ENCODE measurements at places on chromosomes 7 and 10.

DNA sequence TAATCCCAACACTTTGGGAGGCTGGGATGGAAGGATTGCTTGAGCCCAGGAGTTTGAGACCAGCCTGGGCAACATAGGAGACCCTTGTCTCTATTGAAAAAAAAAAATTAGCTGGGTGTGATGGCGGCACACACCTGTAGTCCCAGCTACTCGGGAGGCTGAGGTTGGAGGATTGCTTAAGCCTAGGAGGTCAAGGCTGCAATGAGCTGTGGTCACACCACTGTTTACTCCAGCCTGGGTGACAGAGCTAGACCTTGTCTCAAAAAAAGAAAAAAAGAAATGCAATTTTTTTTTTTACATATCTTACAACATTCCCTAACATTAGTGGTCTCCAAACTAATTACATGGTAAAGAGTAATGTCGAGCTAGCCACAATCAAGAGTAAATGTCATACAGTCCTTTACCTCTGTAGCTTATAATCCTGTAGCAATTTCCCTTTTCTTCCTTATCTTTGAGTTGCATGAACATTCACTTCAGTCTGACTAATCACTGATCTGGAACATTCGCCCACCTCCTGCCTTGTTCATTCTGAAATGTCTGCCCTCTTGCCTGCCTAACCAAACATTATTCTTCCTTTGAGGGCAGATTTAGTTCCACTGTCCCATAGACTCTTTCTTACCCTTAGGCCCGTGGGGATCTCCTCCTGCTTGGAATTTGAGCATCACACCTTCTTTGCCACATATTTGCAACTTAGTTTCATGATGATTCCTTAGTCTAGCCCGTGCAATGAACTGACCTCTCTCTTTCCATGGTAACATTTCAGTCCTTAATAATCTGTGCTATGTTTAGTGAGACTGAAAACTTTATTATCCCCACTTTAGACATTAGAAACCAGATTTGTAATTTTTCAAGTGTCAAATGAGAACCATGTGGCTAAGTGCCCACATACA, 4.8 kb upstream of the VCL start:
- DNase-seq: no peak

DNA sequence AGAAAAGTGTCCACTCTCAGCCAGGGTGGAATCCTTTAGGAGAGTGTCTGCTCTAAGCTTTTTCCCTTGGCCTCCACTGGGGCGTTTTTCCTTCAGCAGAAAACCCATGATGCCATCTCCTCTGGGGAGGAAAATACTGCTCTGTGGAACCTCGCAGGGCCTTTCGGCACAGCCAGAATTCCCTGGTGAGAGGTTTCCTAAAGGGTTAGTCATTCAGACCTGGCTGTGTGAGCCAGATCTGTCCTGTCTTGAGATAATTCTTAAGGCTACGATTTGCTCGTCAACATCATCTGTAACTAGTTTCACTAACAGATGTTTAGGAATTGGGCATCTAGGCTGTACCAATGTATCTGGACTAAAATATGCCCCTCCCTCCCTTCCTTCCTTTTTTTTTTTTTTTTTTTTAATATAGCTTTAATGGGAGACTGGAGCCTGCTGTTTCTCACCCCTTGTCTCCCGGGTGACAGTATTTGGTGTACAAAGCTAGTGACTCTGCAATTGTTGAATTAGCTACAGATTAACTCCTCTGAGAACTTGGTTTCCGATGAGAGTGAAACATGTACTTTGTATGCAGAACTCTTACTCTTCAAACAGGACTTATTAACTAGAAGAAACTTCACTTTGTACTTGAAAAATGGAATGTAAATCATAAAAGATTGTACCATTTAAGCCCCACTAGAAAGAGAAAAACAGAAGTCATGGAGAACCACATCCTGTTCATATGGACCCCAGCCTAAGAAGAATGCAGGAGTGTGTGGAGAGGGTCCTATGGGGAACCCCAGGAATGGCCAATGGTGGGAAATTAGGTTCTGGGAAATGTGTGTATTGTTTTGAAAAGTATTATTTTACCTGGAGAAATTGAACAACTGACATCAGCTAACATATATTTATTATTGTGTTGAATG, 230.9 kb downstream of the CAMK1D start:
- peak; percentile 40 for DNase-seq

GRCh38 chr10:73093922-73094850, 2.5 kb downstream of the P4HA1 start:
- DNase-seq: peak; percentile 8

- DNase-seq: no peak
Observed at GRCh38 chr10:64033711-64034110, 512.5 kb downstream of the REEP3 start.

- DNase-seq: peak; percentile 62
Observed at GRCh38 chr10:32000937-32001336, 55.3 kb downstream of the KIF5B start.

DNA sequence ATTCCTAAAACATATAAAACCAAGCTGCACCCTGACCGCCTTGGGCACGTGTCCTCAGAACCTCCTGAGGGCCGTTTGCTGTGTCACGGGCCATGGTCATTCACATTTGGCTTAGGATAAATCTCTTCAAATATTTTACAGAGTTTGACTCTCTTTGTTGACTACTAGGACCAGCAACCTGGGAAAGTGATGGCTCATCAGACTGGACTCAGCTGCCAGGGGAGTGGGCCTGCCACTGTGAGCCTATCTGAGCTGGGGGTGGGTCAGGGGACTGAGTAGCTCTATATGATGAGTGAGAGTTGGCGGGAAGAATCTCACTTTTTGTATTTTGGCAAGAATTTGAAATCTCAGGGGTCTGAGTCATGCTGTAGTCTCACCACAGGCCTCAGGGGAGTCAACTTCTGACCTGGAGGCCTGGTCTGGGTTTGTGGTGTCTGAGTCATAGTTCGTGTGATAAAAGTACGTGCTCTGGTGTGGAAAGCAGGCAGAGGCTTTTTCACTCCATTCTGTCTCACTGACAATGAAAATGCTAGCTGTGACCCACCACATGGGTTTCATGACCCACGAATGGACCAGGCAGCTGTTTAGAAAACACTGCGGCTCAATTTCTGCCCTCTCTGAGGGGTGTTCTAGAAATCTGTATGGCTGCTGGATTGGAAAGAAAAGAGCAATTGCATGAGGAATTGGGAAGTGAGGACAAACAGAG, 4.2 kb upstream of the UPP1 start:
- peak; percentile 93 for DNase-seq

- no peak for DNase-seq
Observed at GRCh38 chr7:32045228-32045627, 25.0 kb downstream of the PDE1C start.

GRCh38 chr7:99489235-99489634, 10.8 kb downstream of the ZNF394 start:
- DNase-seq: no peak

GRCh38 chr10:129837909-129838582, 126.0 kb downstream of the EBF3 start:
- no peak for DNase-seq

GRCh38 chr10:132412316-132413192, 15.6 kb downstream of the PWWP2B start:
- DNase-seq: no peak

DNA sequence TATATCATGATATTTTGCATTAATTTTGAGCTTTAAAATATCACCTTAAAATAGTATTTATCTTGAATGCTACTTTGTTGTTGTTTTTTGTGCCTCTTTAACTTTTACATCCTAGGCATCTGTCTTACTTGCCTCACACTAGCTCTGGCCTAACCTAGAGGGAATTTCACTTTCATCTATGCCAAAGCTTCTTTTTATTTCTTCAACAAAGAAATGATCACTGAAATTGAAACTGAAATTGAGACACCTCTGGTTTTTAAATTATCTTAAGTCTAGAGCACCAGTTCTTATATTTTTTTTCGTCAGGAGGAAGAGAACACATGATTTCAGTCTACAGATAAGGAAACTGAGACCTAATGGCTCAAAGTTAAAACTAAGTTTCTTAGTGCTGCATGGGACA, 3.5 kb upstream of the SCIN start:
- DNase-seq: no peak

GRCh38 chr7:84792231-84792893, 394.5 kb downstream of the SEMA3D start:
- no peak for DNase-seq

DNA sequence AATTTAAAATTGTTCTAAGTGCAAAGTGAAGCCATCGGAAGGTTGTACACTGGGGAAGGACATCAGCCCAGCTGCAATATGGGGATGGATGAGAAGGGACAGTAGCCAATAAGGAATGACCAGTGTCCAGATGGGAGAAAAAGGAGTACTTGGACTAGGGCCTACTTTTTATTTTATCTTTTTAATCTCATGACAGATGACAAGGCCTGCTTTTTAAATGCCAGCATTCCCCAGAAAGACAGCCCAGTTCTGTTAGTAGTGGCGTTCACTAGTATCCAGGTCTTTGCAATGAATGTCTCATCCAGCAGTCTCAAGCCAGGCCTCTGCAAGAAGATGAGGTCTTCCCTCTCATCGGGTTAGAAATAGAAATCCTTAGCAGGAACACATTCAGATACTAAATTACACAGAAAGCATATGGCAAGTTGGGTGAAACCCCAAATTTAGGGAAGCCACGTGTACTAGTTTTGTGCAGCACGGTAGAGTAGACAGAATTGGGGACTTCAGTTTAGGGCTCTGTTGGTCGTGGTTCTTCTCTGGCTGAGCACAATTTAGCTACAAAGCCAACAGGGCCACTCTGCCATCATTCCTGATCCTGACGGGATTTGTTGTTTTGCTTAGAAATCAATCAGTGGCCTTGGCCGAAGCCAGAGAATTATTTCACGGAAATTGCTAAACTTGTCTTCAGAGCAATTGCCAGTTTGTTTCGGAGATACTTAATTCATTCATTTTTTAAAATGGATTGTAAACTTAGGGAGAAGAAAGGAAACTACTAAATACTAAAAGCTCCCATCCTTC, 227.8 kb downstream of the ARHGAP21 start:
- DNase-seq: no peak

DNA sequence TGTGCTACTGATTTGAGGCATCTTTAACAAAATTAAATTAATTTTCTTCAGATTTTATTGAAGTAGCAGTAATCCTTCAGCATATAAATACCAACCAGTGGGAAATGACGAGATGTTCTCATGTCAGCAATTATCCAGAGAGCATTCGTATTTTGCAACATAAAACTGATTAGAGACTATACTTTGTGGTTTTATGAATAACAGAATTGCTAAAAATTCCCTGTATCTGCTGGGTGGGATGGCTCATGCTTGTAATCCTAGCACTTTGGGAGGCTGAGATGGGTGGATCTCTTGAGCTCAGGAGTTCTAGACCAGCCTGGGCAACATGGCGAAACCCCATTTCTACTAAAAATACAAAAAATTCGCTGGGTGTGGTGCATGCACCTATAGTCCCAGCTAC, 56.9 kb downstream of the ATAD1 start:
- DNase-seq: no peak

- DNase-seq: peak; percentile 49
Observed at GRCh38 chr10:17062493-17062892, 67.1 kb downstream of the CUBN start.

DNA sequence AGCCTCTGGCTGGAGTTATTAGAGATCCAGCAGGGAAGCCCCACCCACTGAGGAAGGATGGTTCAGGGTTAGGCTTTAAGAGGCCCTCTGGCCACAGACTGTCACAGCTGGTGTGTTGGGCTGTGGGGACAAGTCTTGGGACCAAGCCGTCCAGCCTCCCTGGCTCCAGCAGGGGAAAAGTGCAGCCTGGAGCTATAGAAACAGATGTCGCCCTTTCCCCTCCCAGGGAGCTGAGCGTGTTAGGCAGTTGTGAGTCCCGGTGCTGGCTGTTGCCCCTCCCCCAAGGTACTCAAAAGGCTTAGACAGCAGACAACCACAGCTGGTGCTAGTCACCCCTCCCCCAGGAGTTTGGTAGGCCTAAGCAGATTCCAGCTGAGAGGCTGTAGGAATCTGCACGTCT, 143.4 kb downstream of the TMEM168 start:
- no peak for DNase-seq

- DNase-seq: no peak
Observed at GRCh38 chr7:157021871-157022680, 11.6 kb upstream of the MNX1 start.

GRCh38 chr10:3763852-3764625, 21.0 kb downstream of the KLF6 start:
- peak; percentile 65 for DNase-seq

DNA sequence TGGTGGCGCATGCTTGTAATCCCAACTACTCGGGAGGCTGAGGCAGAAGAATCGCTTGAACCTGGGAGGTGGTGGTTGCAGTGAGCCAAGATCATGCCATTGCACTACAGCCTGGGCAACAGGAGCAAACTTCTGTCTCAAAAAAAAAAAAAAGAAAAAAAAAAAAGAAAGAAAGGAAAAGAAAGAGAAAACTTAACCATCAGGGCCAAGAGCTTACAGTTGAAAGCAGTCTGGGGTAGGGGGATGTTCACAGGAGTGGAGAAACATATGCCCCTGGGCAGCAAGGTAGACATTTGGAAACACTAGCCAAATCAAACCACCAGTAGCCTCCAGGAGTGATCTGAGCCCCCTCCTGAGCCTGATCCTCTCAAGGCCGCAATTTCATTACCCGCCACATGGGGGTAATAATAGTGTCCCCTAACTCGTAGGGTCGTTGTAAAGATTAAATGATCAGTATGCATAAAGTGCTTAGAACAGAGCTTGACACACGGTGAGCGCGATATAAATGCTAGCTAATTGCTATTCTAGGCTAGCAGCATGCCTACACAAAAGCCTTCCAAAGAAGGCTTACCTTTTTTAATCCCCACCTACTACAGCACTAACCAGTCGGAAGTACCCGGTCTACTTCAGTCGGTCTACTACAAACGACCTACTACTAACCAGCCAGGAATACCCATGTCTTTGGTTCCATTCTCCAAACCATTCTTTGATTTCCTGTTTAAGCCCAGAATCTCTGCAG, 274.3 kb upstream of the NEBL start:
- no peak for DNase-seq

DNA sequence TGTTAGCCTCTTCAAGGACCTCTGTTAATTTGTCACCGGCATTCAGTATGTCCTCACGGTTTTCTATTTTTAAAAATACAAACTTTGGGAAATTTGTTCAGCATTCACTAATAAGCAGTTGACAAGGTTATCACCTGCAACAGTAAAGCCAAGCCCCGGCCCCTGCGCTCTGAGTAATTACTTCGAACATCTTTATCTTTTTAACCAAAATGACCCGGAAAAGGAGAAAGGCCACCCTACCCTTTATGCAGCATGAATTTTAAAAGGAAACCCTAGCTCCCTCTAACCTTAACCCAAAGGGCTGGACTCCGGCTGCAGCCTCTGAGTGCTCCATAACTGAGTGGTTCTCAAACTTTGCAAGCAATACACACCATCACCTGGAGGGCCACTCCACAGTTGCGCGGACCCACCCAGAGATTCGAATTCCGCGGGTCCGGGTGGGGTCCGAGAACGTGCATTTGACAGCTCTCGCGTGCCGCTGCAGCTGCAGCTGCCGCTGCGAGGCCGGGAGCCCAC, 940 bp downstream of the NSMCE4A start:
- no peak for DNase-seq

GRCh38 chr7:78683566-78683965, 769.9 kb downstream of the MAGI2 start:
- no peak for DNase-seq
